ENCODE measurements at places on chromosomes 11 and 22.

DNA sequence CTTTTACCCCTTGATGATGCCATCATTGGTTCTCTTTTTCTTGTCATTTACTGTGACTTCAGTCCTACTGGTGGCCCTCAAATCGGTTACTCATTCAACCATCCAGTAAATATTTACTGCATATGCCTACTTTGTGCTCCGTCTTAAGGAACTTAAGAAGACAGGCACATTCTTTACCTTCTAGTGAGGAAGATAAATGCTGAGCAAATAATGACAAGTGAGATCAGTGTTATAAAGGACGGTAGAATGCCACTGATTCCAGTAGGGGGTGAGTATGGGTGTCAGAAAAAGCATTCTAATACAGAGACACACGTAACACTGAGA, 1.6 kb downstream of the ANKRD42 start:
- peak; percentile 51 for DNase-seq

DNA sequence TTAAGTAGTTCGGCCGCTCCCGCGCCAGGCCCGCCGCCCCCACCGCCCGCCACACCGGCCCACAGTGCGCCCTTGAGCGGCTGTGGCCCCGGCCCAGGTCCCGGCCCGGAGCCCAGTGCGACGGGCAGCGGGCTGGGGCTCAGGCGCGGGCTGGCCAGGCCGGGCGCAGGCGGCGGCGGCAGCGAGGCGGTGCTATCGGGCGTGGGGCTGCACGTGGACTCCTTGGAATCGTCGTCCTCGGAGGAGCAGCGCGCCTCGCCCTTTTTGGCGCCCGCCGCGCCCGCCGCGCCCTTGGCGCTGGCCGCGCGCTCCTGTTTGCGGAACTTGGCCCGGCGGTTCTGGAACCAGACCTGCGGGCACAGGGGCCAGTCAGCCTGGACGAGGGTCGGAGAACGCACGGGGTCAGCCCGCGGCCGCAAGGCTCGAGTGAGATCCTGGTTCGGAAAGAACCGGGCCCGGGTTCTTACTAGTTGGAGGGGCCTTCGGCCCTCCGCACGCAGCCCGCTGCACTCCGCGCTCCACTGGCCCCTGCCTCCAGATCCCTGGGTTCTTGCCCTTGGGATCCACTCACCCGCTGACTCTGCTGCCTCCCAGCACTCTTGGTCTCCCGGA, 4.0 kb downstream of the PHOX2A start:
- no peak for DNase-seq

DNA sequence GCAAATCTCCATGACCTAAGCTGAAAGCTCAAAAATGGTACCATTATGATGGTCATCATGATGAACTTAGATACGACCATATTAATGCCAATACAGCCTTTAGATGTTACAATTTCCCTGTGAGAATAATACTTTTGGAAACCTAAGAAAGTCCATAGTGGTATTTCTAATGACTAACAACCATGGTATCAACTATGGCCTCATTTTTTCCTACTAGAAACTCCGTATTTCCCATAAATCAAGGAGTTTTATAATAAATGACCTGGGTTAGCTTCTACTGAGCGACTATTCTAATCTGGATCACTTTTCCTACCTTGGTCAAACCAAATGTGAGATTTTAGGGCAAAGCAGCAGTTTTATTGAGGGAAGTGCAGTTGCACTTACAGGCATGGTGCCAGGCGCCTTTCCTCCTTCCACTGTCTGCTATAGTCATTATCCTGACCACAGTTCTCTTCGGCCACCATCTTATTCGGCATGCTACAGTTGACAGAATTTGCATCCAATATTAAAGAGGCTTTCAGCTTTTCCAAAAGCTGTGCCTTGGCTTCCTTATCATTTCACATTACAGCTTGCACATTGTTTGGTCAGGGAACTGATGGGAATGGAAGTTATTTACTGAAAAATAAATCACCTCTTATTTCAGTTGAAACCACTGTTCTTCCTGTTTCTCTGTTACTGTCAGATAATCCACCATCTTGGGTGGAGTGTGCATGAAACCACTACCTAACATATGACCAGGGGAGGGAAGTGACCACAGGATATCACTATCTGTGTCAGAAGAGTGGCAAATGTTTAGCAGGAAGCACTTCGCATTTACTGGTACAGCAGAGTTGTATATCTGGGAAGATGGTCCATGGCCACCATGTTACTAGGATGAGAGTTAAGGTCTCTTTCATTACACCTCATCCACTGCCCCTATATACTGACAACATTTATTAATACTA, 74.5 kb upstream of the PICALM start:
- DNase-seq: peak; percentile 66

DNA sequence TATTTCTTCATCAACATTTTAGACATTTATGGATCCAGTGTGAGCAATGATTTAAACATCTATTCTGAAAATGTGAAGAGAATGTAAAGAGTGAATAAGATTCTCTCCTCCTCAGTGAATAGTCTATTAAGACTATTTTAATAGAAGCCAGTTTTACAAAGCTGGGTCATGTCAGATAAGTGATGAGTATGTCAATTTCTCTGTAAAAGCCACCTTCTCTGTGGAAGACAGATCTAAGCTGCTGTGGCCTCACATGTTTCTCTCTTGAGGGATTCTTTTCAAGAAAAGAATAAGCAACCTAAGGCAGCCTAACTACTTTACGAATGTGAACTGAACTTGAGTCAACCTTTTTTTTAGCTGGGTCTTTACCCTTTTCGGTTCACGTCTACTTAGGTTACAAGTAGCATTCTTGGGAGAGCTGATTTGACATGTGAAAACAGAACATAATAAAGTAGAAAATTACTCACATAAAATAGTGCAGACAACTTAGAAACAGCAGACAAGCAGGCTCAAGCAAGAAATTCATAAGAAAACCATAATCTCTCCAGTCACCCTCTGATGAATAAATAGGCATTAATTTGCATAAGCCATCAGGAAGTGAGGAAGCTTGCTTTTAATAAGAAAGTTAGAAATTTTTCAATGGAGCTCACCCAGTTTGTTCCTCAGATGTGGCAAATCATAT, 9.9 kb downstream of the CTSC start:
- no peak for DNase-seq

- DNase-seq: no peak
Measured at GRCh38 chr11:60994541-60995080, 23.1 kb downstream of the CD6 start.

DNA sequence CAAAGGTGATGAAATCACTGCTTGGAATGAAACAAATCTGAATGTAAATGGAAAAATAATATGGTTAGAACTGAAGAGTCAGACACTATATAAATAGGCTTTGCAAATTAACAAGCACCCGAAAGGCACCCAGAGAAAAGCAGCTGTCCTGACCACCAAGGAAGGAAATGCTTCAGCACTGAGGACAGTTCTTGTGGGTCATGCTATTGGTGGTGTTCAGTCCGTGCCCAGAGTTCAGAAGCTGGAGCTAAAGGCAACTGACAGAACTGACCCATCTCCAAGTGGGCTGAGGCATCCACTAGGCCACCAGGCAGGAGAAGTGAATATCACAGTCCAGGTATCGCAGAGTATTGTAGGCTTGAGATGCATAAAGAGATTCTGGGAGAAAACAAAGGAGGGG, 208.9 kb downstream of the OPCML start:
- DNase-seq: no peak

DNA sequence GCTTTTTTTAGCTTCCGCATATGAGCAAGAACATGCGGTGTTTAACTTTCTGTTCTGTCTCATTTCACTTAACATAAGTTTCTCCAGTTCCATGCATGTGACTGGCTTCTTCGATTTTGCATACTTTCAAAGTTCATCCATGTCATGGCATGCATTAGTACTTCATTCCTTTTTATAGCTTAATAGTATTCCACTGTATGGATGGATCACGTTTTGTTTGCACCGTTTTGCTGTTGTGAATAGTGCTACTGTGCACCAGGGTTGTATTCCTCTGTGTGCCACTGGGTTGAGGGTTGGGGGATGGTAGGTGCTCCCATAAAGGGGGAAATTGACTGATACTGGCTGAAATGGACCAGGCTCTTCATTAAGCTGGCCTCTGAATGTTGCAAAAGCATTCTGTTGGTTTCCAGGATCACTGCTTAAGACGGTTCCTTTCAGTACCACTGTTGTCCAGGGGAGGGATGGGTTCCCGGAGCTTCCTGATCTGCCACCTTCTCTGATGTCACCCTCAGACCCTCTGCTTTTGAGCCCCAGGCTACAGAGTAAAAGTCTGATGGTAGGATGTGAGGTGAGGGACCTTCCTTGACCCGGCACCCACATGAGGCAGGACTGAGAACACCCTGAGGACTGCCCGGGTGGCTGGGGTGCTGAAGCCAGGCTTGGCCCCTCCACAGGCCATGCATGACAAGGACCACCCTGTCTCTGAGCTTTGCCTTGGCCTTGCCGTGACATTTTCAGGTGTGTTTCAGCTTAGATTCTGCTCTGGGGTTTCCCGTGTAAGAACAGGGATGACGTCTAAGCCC, 24.4 kb downstream of the DGCR6L start:
- DNase-seq: no peak

DNA sequence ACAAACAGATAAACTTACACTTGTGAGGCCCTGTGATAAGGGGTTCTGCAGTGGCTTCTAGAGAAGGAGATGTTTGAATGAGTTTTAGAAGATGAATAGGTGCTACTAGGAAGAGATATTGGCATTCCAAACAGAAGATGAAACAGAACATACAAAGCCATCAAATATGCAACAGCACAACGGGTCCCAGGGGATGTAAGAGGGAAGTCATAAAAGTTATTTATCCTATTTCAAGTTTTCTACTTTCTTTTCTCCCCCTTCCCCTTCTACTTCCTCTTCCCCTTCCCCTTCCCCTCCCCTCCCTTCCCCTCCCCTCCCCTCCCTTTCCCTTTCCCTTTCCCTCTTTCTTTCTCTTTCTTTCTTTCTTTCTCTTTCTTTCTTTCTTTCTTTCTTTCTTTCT, 94.9 kb upstream of the CADM1 start:
- DNase-seq: no peak

DNA sequence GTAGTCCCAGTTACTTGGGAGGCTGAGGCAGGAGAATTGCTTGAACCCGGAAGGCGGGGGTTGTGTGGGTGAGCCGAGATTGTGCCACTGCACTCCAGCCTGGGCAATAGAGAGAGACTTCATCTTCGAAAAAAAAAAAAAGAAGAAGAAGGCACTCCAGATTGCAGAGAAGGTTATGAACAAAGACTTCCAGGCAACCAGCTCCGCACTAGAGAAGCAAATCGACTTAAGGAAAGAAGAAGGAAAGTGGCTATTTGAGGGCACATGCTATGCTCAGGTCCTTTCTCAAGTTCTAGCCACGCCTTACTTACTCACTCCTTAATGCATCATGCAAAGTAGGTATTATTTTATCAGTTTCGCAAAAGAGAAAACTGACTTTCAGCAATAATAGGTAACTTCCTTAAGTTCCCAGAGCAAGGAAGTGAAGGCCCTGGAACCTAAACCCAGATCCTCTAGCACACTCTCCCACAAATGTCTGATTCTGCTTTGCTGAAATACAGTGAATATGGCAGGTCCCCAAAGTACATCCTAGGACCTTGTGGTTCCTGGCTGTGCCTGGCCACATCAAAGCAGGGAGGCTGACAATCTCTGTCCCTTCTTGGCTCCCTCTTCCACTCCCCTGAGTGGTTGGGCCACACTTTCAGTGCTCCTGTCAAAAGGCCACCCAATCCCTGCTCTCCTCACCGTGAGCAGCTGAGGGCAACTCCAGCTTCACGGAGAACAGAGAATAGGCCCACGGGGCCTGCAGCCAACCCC, 14.2 kb downstream of the CD3E start:
- peak; percentile 30 for DNase-seq
